ENCODE measurements at places on chromosomes 5 and 9. TPM values are rescaled to one million over a fixed set of nuclear protein-coding genes. Genes with fewer than 3 reads are reported as not detected.

The ZNF658 gene
- 4.3 TPM for total RNA-seq

The MBLAC2 gene
- total RNA-seq, result 3.3 TPM

The TXNDC8 gene
- total RNA-seq, result not detected

The RNF183 gene
- total RNA-seq, result not detected

The CAMK4 gene
- 0.11 TPM for total RNA-seq

DNA sequence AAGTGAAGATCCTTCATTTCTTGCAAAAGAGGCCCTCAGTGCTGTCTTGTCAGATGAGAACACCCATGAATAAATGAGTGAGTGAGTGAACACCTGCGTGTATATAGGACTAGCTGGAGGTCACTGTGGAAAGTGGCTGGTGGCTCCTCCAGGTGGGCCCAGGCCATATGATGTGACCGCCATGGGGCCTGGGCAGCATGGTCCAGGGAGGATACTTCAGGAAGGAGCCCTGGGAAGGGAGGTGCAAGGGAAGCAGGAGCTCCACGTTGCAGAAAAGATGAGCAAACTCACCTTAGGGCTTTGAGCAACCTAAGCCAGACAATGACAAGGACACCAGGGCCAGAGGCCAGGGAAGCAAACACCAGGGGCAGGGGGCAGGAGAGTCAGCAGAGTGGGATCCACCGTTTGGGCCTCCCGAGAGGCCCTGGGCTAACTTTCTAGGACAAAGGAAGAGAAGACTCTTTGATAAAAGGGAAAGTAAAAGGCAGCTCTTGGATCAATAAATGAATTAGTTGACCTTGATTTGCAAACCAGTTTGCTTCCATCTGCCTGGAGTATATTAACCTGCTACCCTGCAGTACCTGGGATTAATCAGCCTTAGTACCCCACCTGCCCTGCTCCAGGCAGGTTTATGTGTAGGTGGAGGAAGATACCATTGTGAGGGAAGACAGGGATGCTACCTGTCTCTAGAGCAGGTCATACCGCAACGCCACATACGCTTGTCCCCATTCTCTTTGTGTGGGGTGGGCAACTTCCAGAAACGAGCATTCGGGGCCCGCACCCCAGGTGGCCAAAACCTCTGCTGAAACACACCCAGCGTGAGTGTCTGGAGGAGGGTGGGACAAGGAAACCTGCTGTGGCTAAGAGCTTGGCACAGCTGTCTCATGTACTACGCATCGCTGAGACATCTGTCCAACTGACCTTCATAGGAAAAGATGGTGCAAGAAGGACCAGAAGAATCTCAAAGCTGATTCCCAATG lies 51.4 kb upstream of the OLFM1 start:
- no peak for DNase-seq

GRCh38 chr9:35481347-35481975 lies 8.4 kb upstream of the RUSC2 start:
- no peak for DNase-seq

DNA sequence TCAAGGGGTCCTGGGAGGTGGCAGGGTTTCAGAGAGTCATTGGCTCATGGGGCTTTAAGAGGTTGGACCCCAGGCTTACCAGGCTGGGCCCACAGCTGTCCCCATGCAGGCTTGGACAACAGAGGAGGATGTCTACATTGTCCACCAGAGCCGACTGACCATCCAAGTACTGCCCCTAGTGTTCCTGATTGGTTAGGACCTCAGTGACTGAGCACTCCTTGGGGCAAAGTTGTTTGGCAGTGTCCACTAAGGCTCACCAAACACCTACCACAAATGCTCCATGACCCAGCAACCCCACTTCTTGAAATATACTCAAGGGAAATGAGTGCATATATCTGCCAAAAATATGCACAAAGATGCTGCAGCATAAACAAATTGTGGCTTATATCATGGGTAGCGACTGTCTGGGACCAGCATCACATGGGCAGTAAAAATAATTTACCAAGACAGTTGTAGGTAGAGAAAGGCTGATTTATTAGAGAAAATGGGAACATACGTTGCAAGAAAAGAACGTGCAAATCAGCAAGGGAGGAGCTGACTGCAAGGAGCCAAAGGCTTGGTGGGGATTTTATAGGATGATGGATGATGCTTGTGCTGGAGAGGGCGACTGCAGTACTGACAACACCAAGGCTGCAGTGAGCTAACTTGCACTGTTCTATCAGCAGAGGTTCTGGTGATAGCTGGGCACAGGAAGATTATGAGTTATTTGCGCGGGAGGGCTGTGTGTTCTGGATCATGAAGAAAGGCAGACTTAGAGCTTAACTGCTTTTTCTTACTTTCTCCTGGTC lies 265.2 kb downstream of the GADD45G start:
- no peak for DNase-seq

DNA sequence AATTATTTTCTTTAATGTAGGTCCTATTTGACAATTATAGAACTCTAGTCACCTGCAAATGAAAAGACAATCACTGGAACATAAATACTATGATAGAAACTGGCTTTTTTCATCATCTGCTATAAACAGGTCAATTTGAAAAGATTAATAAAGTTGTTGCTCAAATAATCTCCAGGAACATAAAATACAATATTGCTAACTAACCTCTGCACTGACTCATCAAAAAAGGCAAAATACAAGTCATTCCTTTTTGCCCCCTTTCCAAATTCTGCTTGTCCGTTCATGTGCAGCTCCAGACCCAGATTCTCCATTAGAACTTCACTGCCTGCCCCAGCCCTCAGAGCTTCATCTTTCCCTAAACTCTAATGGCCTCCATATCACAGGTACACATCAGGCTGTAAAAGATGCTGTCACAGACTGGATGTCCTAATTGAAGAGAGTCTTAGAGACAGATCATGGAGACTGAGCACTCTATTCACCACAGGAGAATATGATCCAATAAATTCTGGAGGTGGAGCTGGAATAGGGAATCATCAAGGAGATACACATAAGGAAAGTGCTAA lies 1.6 kb downstream of the DCTN4 start:
- DNase-seq, result no peak

DNA sequence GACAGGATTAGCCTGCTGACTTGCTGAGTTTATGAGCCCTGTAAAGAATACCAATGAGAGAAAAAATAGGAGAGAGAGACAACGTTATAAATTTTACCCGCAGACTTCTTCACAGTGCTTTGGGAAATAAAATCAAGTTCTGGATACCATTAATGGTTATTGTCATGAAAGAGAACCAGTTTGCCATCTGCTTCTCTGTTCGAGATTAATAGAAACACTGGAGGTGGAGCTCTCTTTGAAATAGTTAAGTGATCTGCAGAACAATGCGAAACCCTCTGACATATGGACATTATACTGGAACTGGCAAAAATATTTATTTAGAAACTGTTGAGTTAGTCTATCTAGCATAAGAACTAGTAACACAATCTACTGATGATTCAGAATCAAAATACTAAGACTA lies 500.7 kb downstream of the CDH12 start:
- DNase-seq, result no peak

GRCh38 chr9:126383406-126384046 lies 56.9 kb downstream of the MVB12B start:
- peak; percentile 26 for DNase-seq

GRCh38 chr9:135079018-135079417 lies 8.4 kb upstream of the OLFM1 start:
- no peak for DNase-seq

GRCh38 chr9:133477992-133478850 lies 678 bp downstream of the SLC2A6 start:
- DNase-seq, result no peak
